ENCODE measurements at places on chromosomes 6 and 20.

DNA sequence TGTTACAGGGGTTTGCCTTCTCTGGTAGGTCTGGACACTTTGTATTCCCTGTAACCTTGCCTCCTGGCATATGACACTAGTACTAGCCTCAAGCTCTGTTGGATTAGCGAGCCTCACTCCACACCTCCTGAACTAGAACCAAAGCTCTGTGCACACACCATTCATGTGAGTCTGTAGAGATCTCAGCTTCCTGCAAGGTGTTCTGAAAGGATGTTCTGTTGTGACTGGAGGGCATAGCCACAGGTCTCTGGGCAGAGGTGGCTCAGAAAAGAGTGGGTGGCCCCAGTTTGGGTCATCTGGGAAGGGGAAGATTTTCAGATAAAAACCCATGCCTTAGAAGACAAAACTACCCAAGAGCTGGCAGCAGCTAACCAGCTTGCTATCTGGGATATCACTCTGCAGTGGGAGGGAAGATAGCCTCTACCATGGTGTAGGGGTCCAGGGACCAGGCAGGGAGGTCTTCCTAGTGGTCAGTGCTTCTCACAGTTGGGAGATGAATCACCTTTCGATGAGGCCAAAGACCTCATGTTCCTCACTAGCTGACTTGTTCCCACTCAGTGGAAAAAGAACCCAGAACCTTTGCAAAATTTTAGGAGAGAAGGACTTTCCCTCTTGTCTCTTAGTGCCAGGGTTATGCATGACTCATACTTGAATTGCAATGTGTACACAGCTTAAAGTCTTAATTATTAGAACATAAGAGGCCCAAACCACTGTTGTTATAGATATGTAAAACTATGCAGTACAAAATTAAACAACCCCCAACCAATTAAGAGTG is 41.4 kb downstream of the HLA-F start:
- DNase-seq: no peak

DNA sequence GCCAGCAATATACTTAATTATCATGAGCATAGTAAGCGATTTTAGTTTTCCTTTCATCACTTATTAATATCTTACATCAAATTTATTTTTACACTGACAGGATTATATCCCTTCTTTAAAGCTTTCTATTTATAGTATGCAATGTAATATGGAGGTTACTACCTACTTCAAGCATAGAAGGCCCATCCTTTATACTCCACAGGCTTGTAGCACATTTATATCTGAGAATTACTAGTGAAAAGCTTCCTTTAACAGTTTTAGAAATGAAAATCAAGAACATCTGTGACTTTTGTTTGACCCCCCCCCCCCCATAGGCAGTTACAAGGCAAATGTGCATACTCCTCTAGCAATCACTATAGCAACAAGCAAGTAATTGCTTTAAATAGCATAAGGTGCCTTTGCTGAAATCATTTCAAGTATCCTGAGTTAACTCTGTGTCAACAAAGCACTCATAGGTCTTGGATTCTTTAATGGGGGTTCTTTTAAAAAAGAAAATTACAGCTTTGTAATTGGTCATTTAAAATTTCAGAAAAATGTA is 917.7 kb downstream of the PHF3 start:
- no peak for DNase-seq

DNA sequence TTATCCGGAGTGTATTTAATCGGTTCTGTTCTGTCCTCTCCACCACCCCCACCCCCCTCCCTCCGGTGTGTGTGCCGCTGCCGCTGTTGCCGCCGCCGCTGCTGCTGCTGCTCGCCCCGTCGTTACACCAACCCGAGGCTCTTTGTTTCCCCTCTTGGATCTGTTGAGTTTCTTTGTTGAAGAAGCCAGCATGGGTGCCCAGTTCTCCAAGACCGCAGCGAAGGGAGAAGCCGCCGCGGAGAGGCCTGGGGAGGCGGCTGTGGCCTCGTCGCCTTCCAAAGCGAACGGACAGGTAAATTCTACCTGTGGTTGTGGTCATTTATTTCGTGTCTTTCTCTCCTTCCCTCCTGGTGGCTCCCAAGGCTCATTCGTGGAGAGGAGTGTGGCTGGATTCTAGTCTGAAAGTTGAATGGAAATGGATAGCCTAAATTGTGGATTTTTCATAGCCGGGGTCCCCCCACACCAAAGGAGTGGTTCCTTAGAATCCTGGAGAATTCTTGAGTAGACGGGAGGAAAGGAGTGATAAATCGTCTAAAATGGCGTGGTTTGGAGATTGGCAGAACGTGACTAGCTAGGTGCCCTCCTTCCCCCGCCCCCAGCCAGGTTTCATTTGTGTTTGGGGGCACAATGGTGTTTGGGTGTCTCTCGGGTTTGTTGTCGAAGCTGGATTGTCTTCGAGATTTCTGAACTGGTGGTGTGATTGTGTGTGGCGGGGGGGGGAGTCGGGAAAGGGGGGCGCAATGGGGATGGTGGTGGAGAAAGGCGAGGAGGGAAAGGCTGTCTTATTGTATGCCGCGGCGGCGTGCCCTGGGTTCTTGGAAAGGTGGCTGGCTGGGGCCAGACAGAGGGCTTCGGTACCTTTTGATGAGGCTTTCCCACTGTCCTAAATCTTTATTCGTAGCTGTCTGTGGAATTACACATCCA is 673 bp downstream of the MARCKS start:
- DNase-seq: no peak

- no peak for DNase-seq
Measured at GRCh38 chr6:4318321-4318720, 182.9 kb upstream of the ECI2 start.

GRCh38 chr6:73382462-73383113 is 12.0 kb upstream of the DDX43 start:
- no peak for DNase-seq

DNA sequence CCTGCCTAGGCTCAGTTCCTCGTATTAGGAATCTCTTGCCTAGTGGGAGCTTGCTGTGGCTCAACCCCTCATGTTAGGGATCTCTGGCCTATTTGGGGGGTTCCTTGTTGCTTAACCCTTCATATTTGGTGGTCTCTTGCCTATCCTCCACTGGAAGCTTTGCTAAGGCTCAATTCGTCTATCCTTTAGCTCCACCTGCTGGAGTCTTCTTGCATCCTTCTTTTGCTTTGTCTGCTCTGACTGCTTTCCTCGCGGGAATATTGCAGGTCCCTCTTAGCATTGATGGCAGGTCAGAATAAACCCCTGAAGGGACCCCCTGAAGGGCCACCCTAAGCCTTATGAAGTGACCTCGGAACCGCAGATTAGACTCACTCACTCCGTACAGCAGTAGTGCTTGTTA is 203.0 kb upstream of the TBX18 start:
- DNase-seq: no peak

GRCh38 chr6:125315548-125315947 is 13.8 kb upstream of the HDDC2 start:
- DNase-seq: no peak

DNA sequence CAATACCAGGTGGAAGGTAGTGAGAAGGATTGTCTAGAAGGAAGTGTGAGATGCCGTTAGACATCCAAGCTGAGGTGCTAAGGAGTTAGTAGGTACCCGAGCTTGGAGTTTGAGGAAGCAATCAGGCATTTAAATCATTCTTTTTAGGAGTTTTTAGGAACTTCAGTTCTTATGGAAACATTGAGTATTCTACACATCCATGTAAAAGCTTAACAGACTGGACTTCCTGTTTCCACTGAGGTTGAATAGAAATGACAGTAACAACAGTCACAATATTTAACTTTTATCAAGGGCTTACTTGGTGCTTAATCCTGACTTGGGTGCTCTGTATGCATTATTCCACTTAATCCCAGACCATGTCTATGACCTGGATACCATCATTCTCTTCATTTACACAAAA is 136.4 kb downstream of the UST start:
- no peak for DNase-seq
